ENCODE measurements at places on chromosomes 3 and 15.

DNA sequence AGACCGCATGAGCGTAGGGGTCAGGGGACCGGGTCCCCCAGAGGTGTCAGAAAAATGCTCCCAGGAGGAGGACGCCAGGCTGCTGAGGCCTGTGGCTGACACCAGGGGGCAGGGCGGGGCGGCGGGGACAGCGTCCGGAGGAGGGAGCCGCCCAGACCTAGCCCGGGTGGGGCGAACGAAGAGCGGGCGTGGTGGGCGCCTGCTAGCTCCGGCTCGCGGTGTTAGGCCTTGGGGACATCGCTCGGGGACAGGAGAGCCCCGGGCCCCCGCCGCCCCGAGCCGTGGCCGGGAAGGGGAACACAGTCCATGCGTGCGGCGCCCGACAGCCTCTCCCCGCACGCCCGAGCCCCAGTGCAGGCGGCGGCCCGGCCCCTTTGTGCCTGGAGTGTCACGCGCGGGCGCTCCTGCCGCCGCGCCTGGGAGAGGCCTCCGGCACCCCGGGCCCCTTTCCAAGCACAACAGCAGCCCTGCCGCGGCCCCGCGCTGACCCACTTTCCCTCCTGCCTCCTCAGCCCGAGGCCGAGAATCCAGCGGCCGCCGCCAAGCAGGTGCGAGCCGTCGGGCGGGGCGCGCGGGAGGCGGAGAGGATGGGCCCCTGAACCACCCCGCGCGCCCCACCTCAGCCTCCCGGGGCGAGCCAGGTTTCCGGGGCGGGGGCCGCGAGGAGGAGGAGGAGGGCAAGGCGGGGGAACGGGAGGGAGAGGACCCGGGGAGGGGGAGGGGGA is 111.0 kb upstream of the KLF13 start:
- peak; percentile 68 for DNase-seq

- DNase-seq, result no peak
Observed at GRCh38 chr15:50107591-50108408, 11.2 kb downstream of the ATP8B4 start.

DNA sequence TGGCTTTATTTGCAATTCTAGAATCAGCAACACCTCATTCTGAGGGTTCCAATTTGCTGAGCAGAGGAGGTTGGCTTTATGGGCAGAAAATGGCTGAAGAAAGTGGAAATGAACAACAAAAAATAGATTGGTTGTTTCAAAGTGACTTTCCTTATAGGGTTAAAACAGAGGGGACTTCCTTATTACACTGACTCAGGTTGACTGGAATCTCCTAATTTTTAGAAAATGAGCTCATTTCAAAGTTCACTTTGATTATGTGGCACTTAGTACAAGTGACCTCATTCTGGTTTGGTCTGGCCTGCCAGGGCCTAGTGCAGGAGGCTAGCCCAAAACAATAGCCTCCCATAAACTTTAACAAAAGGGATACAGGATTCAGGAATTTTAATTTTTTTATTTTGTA is 41.4 kb downstream of the NFKBIZ start:
- no peak for DNase-seq

GRCh38 chr3:118001380-118001779 is 1033.3 kb downstream of the IGSF11 start:
- DNase-seq, result no peak

DNA sequence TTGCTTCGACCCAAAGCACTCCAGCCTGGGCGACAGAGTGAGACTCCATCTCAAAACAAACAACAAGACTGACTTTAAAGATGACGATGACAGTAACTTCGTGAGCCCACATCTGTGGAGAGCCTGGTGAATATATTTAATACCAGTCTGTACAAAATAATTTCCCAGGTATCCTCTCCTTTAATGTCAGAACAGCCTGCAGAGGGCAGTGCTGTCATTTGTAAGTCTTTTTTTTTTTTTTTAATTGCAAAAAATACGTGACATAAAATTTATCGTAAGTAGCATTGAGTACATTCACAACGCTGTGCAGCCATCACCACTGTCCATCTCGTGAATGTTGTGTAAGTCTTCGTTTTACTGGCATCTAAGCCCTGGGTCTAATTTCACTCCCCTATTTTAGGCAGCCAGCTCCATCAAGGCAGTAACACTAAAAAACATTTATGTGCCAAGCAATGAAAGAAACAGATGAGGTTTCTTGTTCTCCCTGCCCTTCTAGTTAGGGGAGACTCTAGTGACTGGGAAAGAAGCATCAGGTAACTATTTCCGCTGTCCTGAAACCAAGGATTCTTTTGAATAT is 1.4 kb downstream of the HTD2 start:
- DNase-seq, result peak; percentile 9
